Nephron progenitor cell (in vitro differentiated cells): ENCODE measurements at places on chromosomes 11 and 22.

GRCh38 chr11:37322333-37323194 lies 724.5 kb upstream of the RAG2 start:
- no peak for DNase-seq

DNA sequence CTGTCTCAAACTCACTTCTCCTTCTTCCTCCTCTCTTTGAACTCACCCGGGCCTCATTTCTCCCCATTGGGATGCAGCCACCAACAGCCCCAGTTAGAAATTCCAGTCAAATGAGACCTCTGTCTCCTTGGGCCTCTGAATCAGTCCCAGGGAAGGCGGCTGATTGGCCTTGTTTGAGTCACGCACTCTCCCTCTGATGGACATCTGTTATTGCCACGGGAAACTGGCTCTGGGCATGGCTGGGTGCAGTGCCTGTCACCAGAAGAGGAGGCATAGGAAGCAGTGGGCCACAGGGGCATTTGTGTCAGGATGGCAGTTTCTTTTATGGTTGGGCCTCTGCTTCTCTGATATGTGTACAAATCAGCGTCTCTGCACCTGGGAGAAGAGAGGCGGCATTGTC lies 9.6 kb upstream of the WNT11 start:
- no peak for DNase-seq

- no peak for DNase-seq
Observed at GRCh38 chr11:97961431-97961830, 1059.3 kb upstream of the CNTN5 start.

GRCh38 chr22:23894710-23895598 lies 771 bp downstream of the MIF start:
- DNase-seq = peak; percentile 65

DNA sequence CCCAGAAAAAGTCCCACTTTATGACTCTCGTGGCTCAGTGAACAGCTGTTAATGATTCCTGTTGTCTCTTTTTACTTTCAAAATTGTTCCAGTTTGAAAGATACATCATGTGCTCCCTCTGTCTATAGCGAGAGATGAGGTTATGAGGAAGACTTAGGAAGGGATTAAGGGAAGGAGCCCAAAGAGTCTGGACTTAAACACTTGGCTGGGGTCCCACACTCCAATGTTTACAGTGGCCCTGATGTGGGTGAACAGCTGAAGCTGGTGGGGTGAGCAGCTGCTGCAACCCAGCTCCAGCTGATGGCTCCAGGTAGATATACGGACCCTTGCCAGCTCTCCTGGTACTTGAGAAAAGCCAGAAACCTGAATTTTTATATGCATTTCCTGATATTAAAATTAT lies 84.5 kb upstream of the PLET1 start:
- no peak for DNase-seq

- no peak for DNase-seq
Observed at GRCh38 chr22:45845076-45845487, 131.9 kb downstream of the WNT7B start.

GRCh38 chr22:27844256-27844655 lies 42.7 kb upstream of the MN1 start:
- peak; percentile 25 for DNase-seq

DNA sequence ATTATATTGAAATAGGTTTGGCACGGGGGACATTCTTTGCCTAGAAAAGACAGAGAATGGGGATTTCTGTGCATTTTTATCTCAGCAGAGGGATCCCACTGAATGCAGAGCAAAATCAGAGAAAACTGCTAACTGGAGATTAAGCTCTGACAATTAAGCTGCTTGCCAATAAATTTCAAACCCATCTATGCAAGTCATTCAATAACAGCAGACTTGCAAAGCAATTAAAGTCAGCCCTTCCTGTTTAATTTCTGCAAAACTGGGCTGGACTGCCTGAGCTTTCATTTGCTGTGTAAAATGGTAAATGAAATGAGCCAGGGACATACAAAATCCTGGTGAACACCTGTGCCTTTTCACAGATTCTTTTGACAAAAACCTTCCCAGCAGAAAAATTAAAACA lies 1273.9 kb upstream of the CNTN5 start:
- DNase-seq = no peak

- peak; percentile 46 for DNase-seq
Observed at GRCh38 chr22:38110863-38111852, 674 bp upstream of the BAIAP2L2 start.
